T-helper 2 cell (primary cell): ENCODE measurements at places on chromosomes 6 and 20.

DNA sequence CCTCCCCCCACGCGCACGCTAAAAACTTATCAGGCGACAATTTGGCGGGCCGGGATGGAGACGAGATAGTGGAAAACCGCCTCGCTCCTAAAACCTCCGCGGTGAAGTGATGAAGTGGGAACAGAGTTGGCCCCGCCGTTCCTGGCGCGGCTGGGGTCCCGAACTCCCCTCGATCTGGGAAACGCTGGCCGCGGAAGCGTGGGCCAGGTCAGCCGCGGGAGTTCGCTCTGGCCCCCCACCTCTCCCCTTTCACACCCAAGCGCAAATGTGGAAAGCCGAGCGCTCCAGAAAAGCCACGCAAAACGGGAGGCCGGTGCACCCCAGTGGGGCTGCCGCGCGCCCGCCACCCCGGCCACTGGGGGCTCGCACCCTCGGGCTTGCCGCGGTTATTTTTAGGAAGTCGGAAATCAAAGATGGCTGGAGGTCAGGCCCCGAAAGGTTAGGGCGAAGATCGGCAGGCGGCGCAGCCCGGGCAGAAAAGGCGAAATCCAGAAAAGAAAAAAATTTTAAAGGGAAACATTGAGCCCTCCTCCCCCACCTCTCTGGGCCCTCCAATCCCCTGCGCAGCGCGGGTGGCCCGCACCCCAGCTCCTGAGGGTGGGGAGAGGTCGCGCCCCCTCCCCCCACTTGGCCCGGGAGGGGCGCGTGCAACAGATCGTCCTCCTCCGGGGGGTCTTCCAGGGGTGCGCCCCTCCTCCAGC lies 1.0 kb downstream of the SALL4 start:
- no peak for DNase-seq

DNA sequence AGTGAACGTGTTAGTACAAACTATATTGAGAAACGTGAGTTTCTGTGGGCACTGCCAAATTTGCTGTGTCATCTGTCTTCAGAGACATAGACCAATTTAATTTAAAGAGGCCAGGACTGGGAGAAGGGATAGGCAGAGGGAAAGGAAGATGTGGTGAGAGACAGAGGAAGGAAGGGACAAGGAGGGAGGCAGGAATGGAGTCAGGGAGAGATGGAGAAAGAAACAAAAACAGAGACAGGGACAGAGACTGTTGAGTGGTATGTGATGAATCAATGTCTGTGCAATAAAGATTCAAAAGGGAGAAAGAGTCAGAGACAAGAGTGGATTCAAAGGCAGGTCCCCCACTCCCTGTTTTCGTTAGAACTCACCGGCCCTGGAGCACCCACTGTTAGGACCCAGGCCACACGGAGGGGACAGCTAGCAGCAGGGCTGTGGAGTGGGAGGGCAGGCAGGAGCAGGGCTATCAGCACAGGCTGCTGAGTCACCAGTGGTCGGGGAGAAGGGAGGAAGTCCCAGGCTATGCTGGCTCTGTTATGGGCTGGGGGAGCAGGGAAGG lies 51.6 kb upstream of the CHD6 start:
- DNase-seq = no peak

DNA sequence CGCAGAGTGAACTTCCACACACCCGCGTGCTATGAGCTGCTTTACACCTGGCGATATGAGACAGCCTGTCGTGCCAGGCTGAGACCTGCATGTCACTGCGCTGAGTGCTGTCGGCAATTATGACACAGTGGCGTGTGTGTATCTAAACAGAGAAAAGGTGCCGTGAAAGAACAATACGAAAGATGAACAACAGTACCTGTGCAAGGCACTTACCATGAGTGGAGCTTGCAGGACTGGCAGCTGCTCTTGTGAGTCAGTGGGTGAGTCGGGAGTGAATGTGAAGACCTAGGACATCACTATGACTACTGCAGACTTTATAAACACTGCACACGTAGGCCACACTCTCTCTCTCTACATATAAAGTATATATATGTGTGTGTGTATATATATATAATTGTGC lies 68.5 kb upstream of the DUSP22 start:
- no peak for DNase-seq

DNA sequence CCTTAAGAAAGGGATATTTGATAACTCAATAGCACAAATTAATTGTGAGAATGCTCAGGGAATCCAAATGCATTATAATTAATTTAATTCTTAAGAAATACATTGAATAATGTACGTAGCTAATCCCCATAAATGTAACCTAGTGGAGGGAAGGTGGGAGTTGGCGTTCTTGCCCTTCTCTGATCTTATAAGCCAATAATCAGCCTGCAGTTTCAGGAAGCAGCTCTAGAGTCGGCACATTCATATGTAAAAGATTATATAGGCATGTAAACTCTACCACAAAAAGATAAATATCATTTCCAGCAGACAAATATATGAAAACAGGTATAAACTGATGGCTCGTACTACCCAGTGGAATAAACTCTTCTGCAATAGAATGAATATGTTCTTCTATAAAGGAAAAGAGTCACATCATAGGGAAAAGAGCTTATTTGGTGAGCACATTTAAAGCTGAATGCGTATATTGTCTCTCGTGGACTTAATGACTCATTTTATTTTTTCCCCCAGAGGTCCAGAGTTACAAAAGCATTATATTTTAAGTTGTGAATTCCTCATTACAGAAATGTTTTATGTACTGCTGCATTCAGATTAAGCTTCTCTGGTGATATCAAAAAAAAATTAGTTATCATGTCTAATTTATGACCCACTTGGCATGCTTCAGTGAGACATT lies 112.2 kb downstream of the TFAP2A start:
- DNase-seq = no peak
